Iris pigment epithelial cell (primary cell): ENCODE measurements at places on chromosomes 7 and 10.
A peak's percentile ranks its signal among the peaks of the same experiment; 100 is the strongest.

DNA sequence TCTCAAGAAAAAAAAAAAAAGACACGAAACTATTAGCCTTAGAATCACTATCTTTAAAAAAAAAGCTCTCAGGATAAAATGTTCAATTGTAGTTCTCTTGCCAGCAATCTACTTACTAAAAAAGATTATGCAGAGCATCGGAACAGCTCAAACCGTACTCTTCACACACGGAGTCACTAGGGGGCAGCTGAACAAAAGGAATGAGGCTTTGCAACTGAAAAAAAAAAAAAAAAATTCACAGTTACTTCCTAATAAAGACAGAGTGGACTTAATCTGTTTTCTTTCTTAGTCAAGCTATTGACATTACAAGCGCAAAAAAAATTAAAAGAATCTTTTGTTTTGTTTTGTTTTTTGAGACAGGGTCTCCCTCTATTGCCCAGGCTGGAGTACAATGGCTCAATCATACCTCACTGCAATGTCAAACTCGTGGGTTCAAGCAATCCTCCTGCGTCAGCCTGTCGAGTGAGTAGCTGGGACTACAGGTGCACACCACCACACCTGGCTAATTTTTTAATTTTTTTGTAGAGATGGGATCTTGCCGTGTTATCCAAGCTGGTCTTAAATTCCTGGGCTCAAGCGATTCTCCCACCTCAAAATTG, 11.5 kb downstream of the PMS2 start:
- DNase-seq = peak; percentile 75

DNA sequence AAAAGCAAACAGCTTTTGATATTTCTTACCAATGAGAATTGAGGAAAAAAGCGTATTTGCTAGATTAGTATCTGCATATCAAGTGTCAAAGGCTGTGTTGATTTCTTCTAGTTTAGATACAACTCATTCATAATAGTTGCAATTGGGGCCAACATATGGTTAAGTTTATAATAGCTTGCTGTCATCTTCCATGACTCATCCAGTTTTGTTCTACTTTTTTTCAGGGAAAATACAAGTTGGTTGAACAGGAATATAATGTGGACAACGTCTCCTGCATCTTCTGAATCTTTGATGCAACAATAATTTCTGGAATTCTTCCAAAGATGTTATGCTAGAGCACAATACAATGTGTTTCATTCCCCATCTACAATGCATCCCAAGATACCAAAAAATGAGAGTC, 182.0 kb downstream of the THSD7A start:
- peak; percentile 67 for DNase-seq

GRCh38 chr7:19339512-19339911, 194.3 kb upstream of the FERD3L start:
- no peak for DNase-seq

- DNase-seq = no peak
Measured at GRCh38 chr10:3162533-3162932, 10.0 kb downstream of the PITRM1 start.
